M059J (cell line): ENCODE measurements at places on chromosomes 13 and 19.

DNA sequence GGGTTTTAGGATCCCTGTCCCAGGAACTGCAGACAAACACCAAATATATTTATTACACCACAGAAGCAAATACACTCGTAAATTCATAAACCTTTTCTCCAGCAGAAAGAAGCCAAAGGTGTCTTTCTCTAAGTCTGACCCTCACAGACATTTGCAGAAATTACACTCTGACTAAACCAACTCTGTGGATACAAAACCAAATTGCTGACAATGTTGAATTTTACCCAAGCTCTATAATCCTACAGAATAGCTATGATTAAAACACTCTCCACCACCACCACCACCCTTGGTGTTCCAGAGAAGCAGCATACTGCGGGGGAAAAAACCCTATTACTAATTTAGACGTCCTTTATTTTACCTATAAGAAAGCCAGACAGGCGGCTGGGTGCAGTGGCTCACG, 5.2 kb downstream of the ZNF564 start:
- DNase-seq = no peak

DNA sequence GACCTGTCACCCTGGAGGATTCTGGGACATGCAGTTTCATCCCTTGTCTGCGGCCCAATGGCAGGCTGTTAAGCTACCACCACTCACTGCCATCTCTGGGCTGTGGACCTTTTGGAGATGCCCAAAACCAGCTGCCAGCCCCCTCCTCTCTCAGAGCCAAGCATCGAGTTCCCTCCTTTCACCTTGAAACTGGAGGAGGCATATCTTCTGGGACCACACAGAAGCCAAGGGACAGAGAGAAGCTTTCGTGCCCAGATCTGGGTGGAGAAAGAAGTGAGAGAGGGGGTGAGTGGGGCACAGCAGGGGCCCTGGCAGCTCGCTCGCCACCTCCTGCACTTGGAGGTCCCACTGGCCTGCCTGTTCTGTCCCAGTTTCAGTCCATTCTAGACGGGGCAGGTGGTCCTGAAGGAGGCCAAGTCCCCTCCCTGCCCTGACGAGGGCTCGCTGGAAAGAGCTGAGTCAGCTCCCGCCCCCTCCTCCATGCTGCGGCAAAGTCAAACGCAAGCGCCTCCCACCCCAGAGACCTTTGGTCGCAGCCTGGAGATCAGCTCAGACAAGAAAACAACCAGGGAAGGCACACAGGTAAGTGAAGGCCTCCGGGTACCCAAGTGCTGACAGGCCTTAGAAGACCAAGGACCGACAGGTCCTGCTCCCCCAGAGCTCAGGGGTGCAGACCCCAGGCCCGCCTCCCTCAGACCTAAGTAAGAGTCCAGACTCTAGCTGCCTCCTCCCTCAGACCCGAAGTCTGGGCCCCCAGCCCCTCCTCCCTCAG, 3.8 kb downstream of the BCAT2 start:
- DNase-seq = no peak

GRCh38 chr19:53906211-53907192, 2.6 kb upstream of the CACNG7 start:
- DNase-seq = no peak

GRCh38 chr13:110263888-110264287, 43.1 kb downstream of the COL4A1 start:
- DNase-seq = no peak

GRCh38 chr13:30718661-30719524, 16.4 kb upstream of the ALOX5AP start:
- peak; percentile 91 for DNase-seq

- no peak for DNase-seq
These were observed 480.3 kb downstream of the LIG4 start for GRCh38 chr13:107734891-107735625.

DNA sequence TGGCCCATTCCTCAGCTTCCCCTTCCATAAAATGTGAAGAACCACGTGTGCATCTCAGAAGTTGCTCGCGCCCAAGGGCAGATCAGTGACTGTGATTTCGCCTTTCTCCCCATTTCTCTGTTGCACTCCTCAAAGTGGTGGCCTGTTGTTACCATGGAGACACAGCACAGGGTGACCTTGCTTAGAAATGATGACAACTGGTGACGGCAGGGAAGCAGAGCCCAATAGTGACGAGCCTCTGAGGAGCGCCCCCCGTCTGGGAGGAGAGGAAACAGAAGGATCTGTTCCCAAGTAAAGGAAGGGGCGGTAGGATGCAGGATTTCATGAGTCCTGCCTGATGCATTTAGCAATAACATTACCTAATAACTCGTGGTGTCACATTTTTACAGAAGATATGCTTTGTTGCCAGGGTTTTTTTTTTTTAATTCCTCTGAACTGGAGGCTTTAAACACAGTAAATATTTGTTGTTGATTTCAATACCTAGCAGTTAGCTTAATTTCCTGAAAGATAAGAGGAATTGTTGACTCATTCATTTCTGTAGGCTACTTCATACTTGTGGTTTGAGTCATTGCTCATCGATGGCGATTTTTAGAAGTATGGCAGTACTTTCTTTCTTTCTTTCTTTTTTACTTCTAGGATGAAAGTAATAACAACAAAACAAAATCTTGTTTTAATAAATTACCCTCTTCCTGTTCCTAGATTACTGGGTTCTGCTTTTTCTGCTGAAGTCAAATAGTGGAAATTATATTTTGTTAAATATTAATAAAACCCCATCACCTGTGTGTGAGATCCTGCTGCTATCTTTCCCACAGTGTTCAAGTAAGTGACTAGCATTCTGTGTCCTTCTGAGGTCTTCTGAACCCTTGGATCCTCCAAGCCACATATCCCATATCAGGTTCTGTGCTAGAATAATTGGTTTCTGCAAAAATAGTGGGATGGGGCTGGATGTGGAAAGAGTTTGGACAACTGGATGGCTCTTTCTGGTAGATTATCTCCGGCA, 36.0 kb downstream of the MBNL2 start:
- DNase-seq = peak; percentile 96

DNA sequence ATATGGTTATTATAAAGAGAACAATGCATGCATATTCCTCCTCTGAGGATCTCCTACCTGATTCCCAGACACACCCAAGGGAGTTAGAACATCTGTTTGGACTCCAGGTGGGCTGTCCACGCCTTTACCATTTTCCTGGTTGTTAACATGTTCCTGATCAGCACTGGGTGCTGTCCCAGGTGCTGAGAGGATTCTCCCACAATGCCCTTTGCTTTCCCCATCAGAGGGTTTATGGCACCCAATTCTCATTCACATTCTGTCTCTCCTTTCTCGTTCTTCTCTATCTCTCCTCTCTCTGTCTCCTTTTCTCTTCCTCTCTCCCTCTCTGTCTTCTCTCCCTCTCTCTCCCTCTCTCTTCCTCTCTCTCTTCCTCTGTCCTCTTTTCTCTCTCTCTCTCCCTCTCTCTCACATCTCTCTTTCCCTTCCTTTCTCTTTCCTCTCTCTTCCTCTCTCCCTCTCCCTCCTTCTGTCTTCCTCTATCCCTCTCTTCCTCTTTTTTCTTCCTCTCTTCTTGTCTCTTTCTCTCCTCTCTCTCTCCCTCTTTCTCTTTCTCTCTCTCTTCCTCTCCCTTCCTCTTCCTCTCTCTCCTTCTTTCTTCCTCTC, 3.3 kb upstream of the RDH13 start:
- no peak for DNase-seq

- DNase-seq = peak; percentile 54
These were observed 9.9 kb downstream of the LYL1 start for GRCh38 chr19:13092606-13093235.

- DNase-seq = no peak
These were observed 14.0 kb upstream of the MYADM start for GRCh38 chr19:53853707-53854106.

DNA sequence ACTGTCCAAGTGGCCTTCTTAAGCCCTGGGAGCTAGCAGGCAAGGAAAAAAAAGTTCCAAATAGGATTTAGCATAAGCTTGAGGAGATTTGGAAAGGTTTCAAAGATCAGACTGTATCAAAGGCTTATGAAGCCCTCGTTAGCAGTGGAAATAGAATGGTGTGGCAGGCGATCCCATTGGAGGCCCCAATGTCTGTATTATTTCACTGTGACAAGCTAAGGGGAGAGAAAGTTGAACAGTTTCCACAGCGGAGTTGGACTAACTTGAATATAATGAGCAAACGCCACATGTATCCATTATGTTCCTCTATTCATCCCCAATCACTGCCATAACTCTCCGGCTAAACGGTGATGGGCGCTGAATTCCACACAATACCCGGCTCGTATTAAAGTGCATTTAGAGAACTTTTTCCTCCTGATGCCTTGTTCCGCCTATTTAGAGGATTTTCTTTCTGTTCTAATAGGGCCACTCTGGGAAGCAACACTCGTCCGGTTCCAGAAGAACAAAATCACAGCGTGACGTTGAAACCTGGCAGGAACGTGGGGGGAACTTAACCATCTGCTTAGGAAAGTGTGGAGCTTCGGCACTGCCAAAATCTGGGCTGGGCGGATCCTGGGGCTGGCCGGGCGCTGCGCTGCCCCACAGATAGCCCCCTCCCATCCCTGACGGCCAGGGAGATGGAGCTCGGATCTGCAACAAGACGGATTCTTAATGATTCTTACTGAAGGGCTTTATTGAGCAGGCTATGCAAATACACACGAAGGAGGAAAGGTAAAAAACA, 1.0 kb upstream of the PCDH8 start:
- DNase-seq = no peak

GRCh38 chr13:73984201-73984600, 150.0 kb downstream of the KLF12 start:
- no peak for DNase-seq

- no peak for DNase-seq
These were observed 91.1 kb downstream of the RAB20 start for GRCh38 chr13:110470272-110471009.

DNA sequence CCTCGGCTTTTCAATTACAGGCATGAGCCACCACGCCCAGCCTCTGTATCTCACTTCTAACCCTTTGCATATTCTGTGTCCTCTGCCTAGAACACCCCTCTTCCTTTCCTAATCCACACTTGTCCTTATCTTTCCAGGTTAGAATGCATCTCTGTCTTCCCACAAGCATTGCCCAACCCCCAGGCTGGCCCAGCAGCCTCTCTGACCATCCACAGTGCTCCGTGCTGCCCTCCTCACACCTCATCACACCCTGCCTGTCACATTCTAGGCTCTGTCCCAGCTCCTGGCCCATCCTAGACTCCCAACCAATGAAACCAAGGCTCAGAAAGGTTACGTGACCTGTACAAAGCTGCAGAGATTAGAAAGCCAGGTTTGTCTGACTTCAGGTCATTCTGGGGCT, 11.3 kb downstream of the JAK3 start:
- DNase-seq = no peak

GRCh38 chr19:39138221-39139211, 12.9 kb downstream of the PAK4 start:
- DNase-seq = peak; percentile 7

- DNase-seq = peak; percentile 75
These were observed 22.7 kb downstream of the HPN start for GRCh38 chr19:35063940-35064818.

- DNase-seq = no peak
These were observed 5.0 kb downstream of the TEKTIP1 start for GRCh38 chr19:3544058-3544376.

- DNase-seq = no peak
These were observed 395.1 kb downstream of the FOXO1 start for GRCh38 chr13:40271271-40271885.

DNA sequence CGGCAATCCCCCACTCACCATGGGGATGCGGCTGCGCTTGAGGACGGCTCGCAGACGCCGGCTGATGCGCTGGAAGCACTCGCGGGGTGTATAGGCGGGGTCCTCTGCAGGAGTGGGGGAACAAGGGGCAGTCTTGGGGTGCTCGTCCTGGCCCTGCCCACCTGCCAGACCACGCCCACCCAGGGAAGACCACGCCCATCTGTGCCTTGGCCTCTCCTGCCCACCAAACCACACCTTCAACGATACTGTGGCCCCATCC, 6.7 kb downstream of the RNU6-9 start:
- no peak for DNase-seq

- no peak for DNase-seq
These were observed 93.9 kb downstream of the LIG4 start for GRCh38 chr13:108121406-108121805.

GRCh38 chr19:18223860-18224524, 2.2 kb downstream of the PDE4C start:
- peak; percentile 30 for DNase-seq

DNA sequence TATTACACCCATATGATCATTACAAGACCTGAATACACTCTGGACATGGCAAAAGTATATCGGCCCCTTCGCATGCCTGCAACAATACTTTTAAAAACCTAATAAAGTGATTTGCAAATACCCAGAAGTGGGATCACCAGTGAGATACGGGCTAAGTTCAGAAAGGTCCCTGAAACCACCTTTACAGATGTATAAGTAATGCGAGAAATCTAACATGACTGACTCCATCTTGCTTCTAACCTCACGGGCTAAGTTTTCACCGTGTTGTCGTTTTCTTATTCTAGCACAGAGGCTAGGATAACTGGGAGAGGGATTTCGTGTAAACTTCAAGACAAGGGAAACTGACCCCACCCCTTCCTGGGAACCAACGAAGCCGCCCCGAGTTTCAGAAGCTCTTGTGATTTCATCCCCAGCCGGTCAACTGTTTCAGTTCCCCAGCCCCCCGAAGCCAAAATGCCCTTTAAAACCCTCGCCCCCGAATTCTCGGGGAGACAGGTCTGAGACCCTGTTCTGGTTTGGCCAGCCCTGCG, 703 bp downstream of the NEK3 start:
- peak; percentile 36 for DNase-seq

GRCh38 chr13:94063096-94063495, 416.4 kb downstream of the DCT start:
- no peak for DNase-seq

DNA sequence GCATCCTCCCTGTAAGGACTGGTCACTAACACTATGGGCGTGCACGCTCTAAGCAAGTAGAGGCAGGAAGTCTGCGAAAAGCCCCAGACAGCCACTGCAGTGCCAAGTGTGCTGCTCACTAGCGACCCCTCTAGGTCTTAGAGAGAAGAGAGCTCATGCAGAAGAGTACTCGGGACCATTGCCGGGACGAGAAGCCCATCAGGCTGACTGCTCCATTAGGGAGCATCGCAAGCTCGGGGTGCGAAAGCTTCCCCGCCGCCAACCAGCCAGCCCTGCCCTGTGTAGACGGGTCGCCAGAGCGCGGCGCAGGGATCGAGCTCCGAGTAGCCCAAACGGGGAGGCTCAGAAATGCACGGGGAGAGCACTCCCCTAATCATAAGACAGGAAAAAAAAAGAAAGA, 16.6 kb downstream of the POU4F1 start:
- no peak for DNase-seq

DNA sequence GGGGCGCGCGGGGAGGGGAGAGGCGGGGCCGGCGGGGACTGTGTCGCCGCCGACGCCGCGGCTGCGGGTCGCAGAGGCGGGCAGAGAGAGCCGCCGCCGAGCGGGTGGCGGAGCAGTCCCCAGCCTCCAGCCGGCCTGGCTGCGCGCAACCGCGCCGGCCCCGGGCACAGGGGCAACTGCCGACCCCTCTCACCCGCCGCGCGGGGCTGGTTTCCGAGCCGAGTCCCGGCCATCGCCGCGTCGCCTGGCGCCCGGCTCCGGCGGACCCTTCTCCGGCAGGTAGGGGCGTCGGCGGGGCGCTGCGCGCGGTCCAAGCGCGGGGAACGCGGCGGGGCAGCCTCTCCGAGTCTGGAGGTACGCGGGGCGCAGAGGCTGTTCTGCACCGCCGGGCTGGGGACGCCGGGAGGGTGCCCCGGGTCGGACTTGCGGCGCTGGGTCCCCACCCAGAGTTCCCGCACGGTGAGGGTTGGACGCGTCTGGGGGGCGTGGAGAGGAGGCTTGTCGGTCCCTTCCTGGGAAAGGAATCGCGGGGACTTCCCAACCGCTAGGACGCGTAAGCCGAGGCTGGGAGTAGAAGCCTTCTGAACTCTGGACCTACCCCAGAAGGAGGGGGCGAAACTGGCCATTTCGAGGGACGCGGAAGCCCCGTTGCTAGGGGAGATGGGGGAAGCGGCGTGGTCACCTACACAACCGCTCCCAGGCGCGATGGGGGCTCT, 133.6 kb upstream of the MYO16 start:
- DNase-seq = no peak
